ENCODE measurements at places on chromosomes 4 and X.

- no peaks in the 10 kb centered on the region for H3K4me1 ChIP-seq
- H3K27ac ChIP-seq: no peak overlapping the region
- H3K4me3 ChIP-seq: no peak overlapping the region
- no peaks in the 10 kb centered on the region for H3K27me3 ChIP-seq
Observed at GRCh38 chr4:36712013-36712412, 430.6 kb downstream of the DTHD1 start.

DNA sequence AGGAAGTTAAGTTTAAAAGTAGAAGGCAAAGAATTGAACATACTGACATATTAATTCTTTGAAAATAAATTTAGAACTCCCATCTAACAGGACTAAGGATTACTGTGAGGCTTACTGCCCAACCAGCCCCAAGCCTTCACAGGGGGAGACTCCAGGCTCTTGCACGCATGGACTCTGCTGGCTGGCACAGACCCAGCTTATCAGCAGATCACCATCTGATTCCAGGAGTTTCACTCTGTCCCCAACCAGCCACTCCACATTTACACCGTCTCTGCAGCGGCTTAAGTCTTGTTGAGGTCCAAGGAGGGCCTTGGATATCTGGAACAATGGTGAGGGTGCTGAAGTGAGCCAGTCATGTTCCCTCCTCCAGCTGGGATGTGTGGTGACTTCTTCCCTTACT is 16.4 kb upstream of the OTUD4 start:
- no peak for DNase-seq
- no peaks in the 10 kb centered on the region for H3K36me3 ChIP-seq
- H3K27ac ChIP-seq: no peak overlapping the region
- H3K27me3 ChIP-seq: no peaks in the 10 kb centered on the region

GRCh38 chrX:16436348-16437188 is 213.4 kb upstream of the S100G start:
- DNase-seq: peak; percentile 28
- H3K36me3 ChIP-seq: no peaks in the 10 kb centered on the region
- H3K4me3 ChIP-seq: no peak overlapping the region
- H3K27me3 ChIP-seq: no peaks in the 10 kb centered on the region
- no peak overlapping the region for H3K27ac ChIP-seq
- peaks cover 9% of the 10 kb centered on the region for H3K4me1 ChIP-seq

DNA sequence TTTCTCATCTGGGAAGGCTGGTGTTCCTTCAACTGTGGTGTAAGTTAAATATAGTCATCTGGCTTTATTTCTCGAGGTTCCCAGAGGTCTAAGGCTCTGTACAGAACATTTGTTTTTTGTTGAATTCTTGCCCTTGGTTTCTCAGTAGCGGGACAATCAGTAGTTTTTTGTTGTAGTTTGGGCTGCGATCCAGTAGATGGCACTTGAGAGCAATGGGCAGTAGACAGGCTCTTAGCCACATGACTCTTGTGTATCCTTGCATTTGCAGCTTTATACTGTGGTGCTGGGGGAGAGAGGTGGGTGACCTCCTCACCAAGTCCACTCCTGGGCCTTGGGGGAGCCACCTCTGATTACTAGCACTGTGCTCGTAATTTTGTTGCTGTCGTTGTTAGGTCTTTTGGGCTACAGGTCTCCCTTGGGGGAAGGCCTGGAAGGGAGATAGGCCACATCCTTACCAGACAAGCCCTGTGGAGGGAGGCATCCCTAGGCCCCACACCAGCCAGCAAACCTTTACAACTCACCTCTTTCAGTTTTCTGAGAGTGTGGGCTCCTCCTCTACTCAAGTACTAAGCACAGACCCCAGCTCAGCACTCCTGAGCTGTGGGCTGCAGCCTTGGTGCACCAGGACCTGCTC is 8.1 kb downstream of the ETDB start:
- no peak for DNase-seq
- peaks cover 7% of the 10 kb centered on the region for H3K27me3 ChIP-seq
- no peak overlapping the region for H3K4me3 ChIP-seq
- H3K4me1 ChIP-seq: no peaks in the 10 kb centered on the region

DNA sequence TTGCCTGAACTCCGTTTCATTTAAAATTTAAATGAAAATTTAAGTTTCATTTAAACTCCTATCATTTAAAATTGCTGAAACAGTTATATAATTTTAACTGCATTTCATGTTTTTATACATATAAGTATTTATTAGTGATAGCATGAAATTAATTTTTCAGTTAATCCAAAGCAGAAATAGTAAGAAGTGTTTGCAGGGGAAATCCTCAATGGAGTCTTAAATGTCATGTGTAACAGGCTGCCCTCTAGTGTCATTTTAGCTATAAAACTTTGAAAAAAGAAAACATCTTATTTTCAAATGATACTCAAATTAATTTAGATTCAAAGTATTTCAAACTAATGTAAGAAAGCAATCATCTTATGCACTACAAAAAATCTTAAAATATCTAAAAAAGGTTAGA is 27.2 kb downstream of the TAPT1 start:
- no peak for DNase-seq
- H3K27me3 ChIP-seq: no peaks in the 10 kb centered on the region
- H3K4me1 ChIP-seq: no peaks in the 10 kb centered on the region
- H3K4me3 ChIP-seq: no peak overlapping the region
- H3K36me3 ChIP-seq: no peaks in the 10 kb centered on the region

GRCh38 chr4:55398966-55399365 is 3.2 kb downstream of the TMEM165 start:
- no peak for DNase-seq
- peaks cover 8% of the 10 kb centered on the region for H3K36me3 ChIP-seq
- H3K4me3 ChIP-seq: peak overlapping the region; percentile 26
- H3K27ac ChIP-seq: no peak overlapping the region
- H3K27me3 ChIP-seq: no peaks in the 10 kb centered on the region

- H3K4me3 ChIP-seq: no peak overlapping the region
- H3K4me1 ChIP-seq: no peaks in the 10 kb centered on the region
- no peaks in the 10 kb centered on the region for H3K36me3 ChIP-seq
- H3K27ac ChIP-seq: no peak overlapping the region
- H3K27me3 ChIP-seq: no peaks in the 10 kb centered on the region
- no peak for DNase-seq
Observed at GRCh38 chrX:69424161-69424560, 80.0 kb upstream of the NALF2 start.

DNA sequence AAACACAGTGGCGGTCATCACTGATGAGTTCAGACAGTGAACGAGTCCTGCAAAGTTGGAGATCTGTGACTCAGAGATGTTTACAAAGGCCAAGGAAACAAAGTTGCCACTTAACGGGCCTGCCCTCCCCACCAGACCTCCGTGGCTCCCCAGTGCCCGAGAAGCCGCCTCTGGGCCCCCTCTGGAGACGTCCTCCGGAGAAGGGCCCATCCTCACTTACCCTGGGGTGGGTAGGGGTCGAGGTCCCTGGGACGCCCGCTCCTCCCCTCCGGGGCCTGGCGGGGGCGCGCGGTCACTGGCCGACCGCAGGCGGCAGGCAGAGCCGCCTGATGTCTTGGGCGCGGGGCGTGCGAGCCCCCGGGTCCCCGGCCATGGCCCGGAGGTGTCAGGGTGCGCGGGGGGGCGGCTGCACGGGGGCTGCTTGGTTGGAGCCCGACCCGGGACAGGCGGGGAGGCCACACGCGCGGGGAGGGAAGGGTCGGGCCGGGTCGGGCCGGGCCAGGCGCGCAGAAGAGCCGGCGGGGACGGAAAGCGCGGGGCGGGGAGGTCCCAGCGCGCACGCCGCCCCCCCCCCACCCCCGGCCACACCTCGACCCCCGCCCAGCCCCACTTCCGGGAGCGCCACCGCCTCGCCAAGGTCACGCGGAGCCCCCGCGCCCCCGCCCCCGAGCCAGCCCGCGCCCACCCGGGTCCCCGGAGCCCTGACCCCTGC is 529 bp downstream of the DHRSX start:
- DNase-seq: peak; percentile 28
- peak overlapping the region; percentile 64 for H3K4me3 ChIP-seq
- H3K36me3 ChIP-seq: no peaks in the 10 kb centered on the region
- peak overlapping the region; percentile 29 for H3K27ac ChIP-seq
- H3K27me3 ChIP-seq: no peaks in the 10 kb centered on the region
- H3K4me1 ChIP-seq: peaks cover 16% of the 10 kb centered on the region

DNA sequence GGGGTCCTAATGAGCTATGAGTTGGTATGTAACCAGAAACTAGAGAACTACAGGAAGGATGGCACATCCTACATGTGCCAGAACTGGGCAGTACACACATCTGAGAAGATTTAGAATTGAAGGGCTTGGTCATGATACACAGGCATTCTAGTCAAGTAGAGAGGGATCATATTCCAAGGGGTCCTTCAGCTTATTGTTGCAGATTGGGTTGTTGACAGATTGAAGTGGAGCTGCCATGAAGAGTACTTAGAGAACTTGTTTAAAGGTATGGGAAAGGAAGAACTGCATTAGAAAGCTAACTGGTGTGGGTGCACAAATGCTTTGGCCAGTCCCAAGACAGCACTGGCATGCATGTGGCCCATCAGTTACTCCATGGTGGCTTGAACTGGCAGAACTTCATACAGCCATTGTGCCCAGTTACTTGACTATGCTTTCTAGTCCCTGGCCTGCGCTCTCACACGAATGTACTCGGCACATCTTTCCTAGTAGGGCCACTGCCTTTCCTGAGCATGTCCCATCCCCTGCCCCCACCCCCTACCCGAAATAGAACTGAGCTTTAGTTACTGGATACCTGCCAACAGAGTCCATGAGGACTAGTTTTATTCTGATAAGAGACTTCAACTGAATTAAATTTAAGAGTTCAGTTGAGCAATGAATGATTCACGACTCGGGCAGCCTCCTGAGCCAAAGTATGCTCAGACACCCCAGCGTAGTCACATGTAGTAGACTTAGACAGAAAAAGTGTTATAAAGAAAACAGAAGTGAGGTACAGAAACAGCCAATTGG is 64.0 kb downstream of the CCNG2 start:
- H3K36me3 ChIP-seq: no peaks in the 10 kb centered on the region
- no peak overlapping the region for H3K27ac ChIP-seq
- H3K4me1 ChIP-seq: no peaks in the 10 kb centered on the region
- no peak overlapping the region for H3K4me3 ChIP-seq

DNA sequence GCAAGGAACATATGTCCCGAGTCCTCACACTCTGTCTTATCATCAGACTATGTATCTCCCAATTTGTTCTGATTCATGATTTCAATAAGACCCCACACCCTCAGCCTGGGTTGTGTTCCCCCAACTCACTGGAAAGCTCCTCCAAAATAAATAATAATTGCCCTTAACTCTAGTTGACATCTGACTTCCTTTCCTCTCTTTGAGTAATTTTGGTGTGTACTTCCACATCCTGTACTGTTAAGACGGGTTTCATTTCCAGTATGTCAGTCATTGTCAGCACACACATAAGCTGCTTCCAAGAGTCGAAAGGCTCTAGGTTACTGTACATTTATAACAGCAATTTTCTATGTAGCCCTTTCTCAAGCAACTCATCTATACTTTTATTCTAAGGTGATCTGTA is 52.2 kb upstream of the C1QTNF7 start:
- H3K4me3 ChIP-seq: no peak overlapping the region
- H3K27me3 ChIP-seq: no peaks in the 10 kb centered on the region
- no peaks in the 10 kb centered on the region for H3K36me3 ChIP-seq
- DNase-seq: no peak
- H3K4me1 ChIP-seq: peaks cover 8% of the 10 kb centered on the region

DNA sequence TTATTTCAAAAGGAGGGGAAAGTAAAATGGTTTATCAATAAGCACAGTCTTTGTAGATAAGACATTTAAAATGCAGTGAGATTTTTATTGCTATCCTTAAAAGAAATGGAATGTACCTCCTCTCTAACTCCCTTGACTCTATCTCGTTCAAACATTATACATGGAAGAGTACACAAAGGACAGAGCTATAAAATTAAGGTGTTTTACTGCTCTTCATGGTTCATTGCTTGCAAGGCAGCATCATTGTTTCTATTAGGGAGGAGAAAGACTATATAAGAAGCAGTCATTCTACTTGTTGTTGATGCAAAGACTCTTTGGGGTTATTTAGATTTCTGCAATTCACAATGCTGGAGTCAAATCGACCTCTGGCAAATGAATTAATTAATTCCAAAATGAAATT is 380.2 kb upstream of the NDST3 start:
- DNase-seq: no peak
- H3K4me1 ChIP-seq: no peaks in the 10 kb centered on the region

GRCh38 chrX:23013366-23013765 is 13.6 kb downstream of the DDX53 start:
- H3K4me1 ChIP-seq: no peaks in the 10 kb centered on the region
- H3K27me3 ChIP-seq: no peaks in the 10 kb centered on the region
- no peak overlapping the region for H3K4me3 ChIP-seq
- no peaks in the 10 kb centered on the region for H3K36me3 ChIP-seq
- no peak overlapping the region for H3K27ac ChIP-seq

GRCh38 chrX:100208076-100208475 is 202.0 kb downstream of the PCDH19 start:
- DNase-seq: no peak
- H3K27ac ChIP-seq: no peak overlapping the region
- H3K36me3 ChIP-seq: no peaks in the 10 kb centered on the region
- no peaks in the 10 kb centered on the region for H3K4me1 ChIP-seq
- no peaks in the 10 kb centered on the region for H3K27me3 ChIP-seq

DNA sequence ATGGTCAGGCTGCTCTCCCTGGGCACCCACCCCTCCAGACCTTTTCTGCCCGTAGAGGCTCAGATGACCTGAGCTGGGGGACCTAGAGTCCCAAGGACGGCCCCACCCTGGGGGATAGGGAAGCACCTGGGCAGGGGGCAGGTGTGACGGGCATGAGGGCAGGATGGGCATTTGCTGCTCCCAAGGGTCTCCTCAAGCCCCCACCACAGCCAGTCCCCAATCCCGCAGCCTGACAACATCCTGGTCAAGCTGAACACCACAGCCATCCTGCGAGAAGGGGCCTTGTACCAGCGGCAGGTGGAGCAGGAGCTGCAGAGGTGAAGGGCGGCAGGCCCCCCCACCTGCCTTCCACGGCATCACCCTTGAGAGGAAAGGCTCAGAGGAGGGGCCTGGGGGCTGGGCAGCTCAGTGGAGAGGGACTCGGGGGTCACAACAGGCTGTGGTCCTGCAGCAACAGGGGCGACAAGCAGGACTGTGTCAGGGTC is 17.8 kb upstream of the RNF4 start:
- no peak for DNase-seq
- H3K4me3 ChIP-seq: no peak overlapping the region
- no peaks in the 10 kb centered on the region for H3K36me3 ChIP-seq
- no peak overlapping the region for H3K27ac ChIP-seq
- H3K4me1 ChIP-seq: no peaks in the 10 kb centered on the region
- no peaks in the 10 kb centered on the region for H3K27me3 ChIP-seq

GRCh38 chrX:44039556-44039955 is 66.4 kb upstream of the NDP start:
- H3K27me3 ChIP-seq: no peaks in the 10 kb centered on the region
- H3K4me1 ChIP-seq: no peaks in the 10 kb centered on the region
- no peak overlapping the region for H3K4me3 ChIP-seq
- H3K27ac ChIP-seq: no peak overlapping the region

- no peaks in the 10 kb centered on the region for H3K4me1 ChIP-seq
- no peaks in the 10 kb centered on the region for H3K36me3 ChIP-seq
- H3K4me3 ChIP-seq: no peak overlapping the region
- DNase-seq: no peak
Observed at GRCh38 chr4:95833711-95834194, 6.1 kb upstream of the PDHA2 start.

GRCh38 chrX:45815441-45815840 is 614.8 kb upstream of the DIPK2B start:
- DNase-seq: no peak
- H3K4me1 ChIP-seq: no peaks in the 10 kb centered on the region
- H3K27me3 ChIP-seq: no peaks in the 10 kb centered on the region
- no peaks in the 10 kb centered on the region for H3K36me3 ChIP-seq

- H3K27me3 ChIP-seq: peaks cover 4% of the 10 kb centered on the region
- H3K36me3 ChIP-seq: no peaks in the 10 kb centered on the region
- no peaks in the 10 kb centered on the region for H3K4me1 ChIP-seq
- H3K27ac ChIP-seq: no peak overlapping the region
- no peak for DNase-seq
Observed at GRCh38 chr4:165359506-165359905, 19.3 kb upstream of the CPE start.

All from CD8-positive, alpha-beta memory T cell (primary cell).